Posterior vena cava (tissue), 2 donors: ENCODE measurements at places on chromosomes 11 and 22. TPM values are rescaled to one million over a fixed set of nuclear protein-coding genes. Genes with fewer than 3 reads are reported as not detected.

DNA sequence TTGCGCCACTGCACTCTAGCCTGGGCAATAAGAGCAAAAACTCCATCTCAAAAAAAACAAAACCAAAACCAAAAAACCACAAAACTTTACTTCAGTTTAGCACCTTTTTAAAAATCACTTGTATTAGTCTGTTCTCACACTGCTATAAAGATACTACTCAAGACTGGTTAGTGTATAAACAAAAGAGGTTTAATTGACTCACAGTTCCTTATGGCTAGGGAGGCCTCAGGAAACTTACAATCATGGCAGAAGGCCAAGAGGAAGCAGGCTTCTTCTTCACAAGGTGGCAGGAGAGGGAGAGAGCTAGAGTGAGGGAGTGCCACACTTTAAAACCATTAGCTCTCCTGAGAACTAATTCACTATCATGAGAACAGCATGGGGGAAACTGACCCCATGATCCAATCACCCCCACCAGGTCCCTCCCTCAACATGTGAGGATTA, 261.3 kb downstream of the TMEM135 start:
- DNase-seq = no peak

DNA sequence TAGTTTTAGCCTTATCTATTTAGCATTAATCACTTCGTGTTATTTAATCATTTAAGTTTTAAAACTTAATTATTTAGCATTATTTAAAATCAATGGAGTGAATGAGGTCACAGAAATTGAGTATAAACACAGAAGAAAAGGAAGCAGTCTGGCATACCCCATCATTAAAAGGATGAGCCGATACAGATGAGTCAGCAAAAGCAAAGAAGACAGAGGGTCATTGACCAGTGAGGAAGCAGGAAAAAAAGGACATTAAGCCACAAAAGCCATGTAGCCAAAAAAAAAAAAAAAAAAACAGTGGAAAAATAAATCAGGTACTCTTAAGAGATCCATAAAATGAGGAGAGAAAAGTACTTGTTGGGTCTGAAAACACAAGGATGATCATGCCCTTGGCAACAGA, 71.5 kb downstream of the TYR start:
- DNase-seq = no peak

DNA sequence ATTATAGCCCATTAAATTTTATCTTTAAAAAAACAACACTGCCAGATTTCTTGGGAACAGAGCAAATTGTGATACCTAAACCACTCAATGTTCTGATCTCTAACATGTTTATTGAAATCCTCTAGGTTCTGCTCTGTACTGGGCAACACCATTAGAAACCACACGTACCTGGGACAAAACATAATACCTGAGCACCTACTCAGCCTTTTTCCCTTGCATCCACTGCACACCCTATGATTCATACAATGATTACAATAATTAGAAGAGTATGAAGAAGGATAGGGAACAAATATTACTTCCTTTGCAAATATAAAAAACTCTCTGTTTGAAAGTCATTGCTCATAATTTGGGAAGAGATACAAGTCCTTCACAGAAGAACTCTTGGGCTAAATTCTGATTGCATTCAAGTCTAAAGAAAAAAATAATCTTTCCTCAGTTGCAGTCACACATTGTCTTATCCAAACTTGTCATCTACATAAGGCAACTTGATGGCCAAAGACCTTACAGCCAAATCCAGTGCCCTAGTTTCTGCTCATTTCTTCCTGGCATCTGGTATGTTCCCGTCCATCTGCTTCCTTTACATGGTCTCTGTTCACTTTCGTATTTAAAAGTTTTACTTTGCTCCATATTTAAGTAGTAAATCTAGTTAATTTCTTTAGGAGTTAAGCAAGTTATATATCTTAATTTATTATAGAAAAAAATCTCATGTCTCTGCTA, 407.4 kb downstream of the LRRC4C start:
- DNase-seq = no peak

GRCh38 chr11:4593739-4594138, at the start of gene OR52I1:
TSS of gene OR52I1 (plus strand) at chr11:4594039. CDS start at chr11:4594039, 0 bp downstream.
- DNase-seq = no peak

GRCh38 chr11:2781408-2782274, 81.8 kb upstream of the KCNQ1OT1 start:
- peak; percentile 58 for DNase-seq

DNA sequence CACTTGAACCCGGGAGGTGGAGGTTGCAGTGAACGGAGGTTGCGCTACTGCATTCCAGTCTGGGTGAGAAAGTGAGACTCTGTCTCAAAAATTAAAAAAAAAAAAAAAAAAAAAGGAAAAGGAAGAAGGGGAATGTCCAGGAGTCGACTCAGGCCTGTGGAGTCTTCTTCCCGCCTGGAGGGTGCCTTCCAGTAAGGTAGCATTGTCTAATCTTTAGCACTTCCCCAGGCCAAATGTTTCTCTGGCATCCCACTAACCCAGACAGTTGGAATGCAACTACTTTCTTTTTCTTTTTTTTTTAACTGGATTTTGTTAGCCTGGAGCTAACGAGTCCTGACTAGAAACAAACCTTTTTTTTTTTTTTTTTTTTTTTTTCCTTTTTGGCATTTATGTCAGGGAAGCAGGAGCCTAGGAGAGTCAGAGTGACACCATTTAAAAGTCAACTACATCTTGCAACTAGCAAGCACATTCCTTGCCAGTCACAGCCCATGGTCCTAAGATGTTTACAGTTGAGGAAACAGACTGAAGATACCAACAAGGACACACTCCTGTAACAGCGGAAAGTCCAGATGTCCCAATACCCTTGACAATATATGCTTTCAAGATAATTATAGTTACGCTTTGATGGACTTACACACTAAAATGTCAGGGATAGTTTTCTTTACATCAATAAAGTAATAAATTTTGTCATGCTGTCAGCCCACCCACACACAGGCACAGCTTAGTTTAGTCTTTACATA, 10.6 kb downstream of the PLET1 start:
- DNase-seq = no peak

DNA sequence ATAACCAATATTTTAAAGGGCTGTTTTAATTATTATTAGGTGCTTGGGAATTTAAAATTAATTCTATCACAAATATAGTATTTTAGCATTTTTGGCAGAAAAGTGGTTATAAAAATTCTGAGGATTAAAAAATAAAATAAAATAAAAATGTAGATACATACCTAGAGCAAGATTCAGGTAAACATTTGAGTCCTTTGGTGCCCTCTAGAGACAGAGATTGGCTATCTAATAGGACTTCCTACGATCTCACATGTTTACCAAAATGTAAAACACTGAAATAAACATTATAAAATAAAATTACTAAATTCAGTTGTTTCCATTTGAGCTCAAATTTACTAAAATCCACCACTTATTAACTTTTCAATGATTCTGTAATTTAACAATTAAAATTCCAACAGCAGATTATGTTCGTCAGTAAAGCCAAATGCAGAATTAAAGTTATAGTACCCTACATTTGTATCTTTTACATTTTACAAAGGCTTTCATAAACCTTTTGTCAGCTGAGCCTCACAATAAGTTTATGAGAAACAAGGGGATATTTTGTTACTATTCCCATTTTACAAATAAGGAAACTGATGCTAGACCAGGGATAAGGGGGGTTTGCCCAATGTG, 27.7 kb downstream of the SLC36A4 start:
- DNase-seq = no peak

DNA sequence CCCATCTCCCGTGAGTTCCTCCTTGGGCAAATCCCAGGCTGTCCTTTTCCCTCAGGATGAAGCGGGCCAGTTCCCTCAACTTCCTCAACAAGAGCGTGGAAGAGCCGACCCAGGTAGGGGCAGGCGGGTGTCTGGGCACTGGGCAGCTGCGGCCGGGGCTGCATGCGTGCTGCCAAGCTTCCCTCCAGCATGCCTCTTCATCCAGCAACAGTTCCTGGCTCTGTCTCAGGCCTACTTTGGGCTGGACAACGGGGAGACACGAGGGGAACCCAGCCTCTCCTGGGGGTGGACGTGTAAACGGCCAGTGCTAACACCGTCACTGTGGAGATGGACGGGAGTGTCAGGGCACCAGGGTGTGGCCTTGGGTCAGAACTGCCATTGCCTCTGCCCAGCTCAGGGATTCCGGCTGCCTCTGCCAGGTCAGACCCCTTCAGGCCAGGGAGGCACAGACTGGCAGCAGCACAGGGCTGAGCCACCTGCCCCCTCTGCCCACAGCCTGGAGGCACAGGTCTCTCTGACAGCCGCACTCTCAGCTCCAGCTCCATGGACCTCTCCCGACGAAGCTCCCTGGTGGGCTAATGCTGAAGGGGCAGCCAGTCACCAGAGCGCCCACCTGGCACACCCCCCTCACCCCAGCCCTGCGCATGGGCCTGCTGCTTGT, 1.9 kb upstream of the RAB1B start:
- DNase-seq = no peak

DNA sequence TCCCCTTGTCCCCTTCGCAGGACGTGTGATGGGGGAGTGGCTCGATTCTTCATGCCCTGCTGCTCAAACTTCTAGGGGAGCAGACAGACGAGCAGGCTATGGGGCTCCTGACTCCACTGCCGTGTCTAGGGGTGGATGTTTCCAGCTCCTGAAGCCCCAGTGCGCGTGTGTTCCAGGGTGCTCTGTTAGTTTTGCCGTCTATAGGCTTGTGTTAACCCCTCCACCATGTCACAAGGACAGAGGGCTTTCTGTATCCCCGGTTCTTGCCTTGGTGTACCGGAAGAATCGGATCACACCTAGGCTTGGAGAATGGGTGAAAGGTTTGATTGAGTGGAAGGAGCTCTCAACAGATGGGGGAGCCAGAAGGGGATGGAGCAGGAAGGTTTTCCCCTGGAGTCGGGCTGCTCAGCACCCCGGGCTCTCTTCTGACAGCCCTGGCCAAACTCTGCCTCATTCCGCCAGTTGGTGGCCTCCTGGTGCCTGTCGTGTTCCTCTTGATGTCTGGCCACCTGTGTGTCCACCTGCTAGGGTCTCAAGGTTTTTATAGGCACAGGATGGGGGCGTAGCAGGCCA, 810.7 kb downstream of the BRD1 start:
- DNase-seq = peak; percentile 67

GRCh38 chr11:32056438-32056837, 34.4 kb upstream of the RCN1 start:
- no peak for DNase-seq

GRCh38 chr11:108824545-108824944, 159.7 kb downstream of the DDX10 start:
- no peak for DNase-seq

DNA sequence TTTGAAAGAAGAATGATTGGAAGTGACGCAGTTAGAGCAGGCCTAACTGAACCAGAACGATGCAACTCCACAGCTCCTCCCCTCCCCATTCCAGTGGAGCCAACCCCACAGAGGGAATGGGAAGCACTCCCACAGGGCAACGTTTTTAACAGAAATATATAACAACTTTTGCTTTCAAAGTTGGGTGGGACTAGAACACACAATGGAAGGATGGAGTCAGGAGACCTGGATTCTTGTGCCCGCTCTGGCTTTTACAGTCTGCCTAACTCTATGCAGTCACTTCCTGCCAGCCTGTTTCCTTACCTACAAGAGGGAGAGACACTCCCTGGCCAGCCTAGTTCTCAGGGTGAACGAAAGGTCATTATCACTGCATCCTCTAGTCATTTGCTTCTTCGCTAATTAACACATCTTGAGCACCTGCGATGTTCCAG, 75.5 kb downstream of the PACSIN2 start:
- DNase-seq = no peak

GRCh38 chr11:92527467-92527866, 302.8 kb downstream of the FAT3 start:
- DNase-seq = no peak

GRCh38 chr11:58845386-58845785, 882 bp upstream of the GLYATL2 start:
- no peak for DNase-seq

GRCh38 chr11:95917193-95918036, 6.5 kb downstream of the MTMR2 start:
- no peak for DNase-seq

- DNase-seq = no peak
Observed at GRCh38 chr11:10413268-10413667, 41.8 kb upstream of the AMPD3 start.

DNA sequence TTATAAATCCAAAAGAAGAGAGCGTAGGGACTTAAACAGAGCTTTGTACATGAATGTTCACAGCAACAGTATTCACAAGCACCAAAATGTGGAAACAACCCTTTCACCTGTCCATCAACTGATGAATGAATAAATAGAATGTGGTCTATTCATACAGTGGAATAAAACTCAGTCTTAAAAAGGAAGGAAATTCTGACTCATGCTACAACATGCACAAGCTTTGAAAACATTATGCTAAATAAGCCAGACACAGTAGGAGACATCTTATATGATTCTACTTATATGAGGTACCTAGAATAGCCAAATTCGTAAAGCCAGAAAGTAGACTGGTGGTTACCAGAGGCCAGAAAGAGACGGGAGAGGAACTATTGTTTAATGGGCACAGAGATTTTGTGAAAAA, 74.3 kb downstream of the SHANK2 start:
- DNase-seq = no peak

- DNase-seq = peak; percentile 54
Observed at GRCh38 chr22:38474003-38474607, 6.2 kb downstream of the KDELR3 start.

DNA sequence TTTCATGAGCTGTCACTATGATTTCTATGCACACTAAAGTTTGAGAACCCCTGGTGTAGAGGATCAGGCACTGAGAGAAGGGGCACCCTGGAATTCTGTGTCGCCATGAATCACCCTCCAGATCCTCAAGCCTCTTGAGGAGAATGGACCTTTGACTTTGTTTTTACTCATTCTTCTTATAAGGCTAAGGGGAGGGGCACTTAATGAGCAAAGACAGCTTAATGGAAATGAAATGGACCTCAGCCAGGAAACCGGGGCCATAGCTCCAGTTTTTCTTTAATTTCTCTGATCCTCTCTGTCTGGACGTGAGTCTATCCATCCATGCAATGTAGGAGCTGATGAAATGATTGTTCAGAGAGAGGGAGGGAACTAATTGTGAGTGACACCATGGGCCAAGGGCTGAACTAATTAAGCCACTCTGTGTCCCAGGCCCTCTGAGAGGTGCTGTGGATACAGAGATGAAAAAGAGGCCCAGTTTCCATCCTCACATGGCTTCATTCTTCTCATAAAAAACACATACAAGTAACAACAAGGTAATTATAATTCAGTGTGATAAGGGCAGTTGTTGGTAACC, 32.8 kb downstream of the OR2AT4 start:
- no peak for DNase-seq

GRCh38 chr11:75463106-75463774, 30.2 kb upstream of the KLHL35 start:
- DNase-seq = no peak

MIF gene
- 385 TPM for total RNA-seq

ARHGEF17 gene
- total RNA-seq = 88.6 TPM

KDELR3 gene
- 14.5 TPM for total RNA-seq

BRSK2 gene
- 1.0 TPM for total RNA-seq

IGLL1 gene
- total RNA-seq = not detected

RIMBP3B gene
- 0.19 TPM for total RNA-seq

NPAS4 gene
- total RNA-seq = 2.6 TPM

FOLR1 gene
- total RNA-seq = not detected

CHEK1 gene
- 5.0 TPM for total RNA-seq

SEPTIN3 gene
- 0.14 TPM for total RNA-seq

DERL3 gene
- total RNA-seq = 0.95 TPM

PRPF19 gene
- 47.6 TPM for total RNA-seq

TTLL12 gene
- 13.9 TPM for total RNA-seq
